NCI-H510A (cell line): ENCODE measurements at places on chromosomes 5 and 9.

DNA sequence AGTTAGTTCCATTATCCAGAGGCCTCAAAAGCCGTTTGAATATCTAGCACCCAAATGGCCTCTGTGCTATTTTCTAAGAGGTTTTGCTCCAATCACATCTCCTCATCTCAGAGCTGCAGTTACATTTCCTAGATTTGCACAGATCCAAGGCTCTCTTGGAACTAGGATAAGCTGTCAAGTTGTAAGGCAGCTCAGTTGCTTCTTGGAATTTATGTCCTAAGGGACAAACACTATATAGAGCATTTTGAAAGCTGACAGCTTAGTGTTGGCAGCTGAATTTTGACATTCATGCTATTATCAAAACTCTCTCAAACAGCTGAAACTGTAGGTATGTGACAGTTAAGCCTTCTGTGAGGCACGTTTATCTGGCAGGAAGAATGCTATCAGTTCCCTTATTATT lies 97.0 kb downstream of the MACIR start:
- DNase-seq = no peak

DNA sequence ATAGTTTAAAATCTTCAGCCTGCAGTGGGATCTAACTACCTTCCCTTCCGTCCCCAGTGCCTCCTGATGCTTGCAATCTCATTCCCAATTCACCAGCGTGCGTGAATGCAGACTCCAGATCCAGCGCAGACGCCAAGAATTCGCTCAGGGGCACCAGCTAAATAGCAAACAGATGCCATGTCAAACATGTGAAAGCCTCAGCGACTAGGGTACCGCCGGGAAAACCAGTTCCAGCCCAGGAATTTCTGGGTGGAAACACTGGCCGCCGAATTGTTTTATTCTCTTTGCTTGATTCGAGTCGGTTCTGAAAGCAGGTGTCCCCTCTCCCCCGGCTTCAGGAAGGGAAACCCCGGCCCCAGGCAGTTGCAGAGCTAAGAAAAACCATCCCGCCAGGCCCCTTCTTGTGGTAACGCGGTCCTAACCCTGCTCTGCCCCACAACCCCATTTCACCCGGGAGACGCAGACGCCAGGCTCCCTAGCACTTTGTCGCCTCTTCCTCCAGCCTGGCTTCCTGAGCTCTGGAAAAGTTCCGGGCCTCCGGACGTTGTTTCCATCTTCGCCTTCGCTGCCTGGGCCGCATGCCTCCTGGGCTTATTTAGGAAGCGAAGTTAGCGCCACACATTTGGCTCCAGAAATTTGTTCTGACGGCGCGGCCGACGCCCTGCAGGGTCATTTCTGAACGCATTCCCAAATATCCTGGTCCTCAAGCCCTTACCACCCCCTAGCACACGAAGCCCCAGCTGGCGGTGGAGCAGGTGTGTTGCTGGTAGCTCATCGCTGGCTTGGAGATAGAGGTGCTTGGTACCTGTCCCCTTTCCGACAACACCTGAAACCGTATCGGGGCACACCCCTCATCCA lies 665 bp upstream of the LVRN start:
- no peak for DNase-seq

DNA sequence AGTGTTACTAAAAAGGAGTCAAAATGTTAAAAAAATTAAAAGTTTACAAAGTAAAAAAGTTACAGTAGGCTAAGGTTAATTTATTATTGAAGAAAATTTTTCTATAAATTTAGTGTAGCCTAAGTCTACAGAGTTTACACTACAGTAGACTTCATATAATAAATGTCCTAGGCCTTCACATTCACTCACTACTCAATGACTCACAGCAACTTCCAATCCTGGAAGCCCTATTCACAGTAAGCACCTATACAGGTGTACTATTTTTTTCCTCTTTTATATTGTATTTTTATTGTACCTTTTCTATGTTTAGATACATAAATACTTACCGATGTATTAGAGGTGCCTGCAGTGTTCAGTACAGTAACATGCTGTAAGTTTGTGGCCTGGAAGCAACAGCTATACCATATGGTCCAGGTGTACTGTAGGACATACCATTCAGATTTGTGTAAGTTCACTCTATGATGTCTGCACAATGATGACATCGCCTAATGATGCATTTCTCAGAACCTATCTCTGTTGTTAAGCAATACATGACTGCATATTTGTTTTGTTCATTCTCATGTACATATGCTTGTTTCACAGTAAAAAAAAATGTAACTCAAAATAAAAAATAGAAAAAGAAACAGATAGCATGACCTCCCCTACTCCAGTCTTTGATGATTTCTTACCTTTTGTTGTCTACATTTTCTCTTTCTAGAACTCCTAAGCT lies 64.7 kb downstream of the NR3C1 start:
- no peak for DNase-seq

DNA sequence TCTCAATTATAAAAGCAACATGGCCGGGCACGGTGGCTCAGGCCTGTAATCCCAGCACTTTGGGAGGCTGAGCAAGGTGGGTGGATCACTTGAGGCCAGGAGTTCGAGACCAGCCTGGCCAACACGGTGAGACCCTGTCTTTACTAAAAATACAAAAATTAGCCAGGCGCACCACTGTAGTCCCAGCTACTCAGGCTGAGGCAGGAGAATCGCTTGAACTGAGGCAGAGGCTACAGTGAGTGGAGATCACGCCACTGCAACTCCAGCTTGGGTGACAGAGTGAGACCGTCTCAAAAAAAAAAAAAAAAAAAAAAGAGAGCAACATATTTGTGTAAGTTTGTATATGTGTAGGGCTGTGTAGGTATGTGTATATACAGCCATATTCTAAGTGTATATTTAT lies 7.5 kb downstream of the RPS6 start:
- no peak for DNase-seq

DNA sequence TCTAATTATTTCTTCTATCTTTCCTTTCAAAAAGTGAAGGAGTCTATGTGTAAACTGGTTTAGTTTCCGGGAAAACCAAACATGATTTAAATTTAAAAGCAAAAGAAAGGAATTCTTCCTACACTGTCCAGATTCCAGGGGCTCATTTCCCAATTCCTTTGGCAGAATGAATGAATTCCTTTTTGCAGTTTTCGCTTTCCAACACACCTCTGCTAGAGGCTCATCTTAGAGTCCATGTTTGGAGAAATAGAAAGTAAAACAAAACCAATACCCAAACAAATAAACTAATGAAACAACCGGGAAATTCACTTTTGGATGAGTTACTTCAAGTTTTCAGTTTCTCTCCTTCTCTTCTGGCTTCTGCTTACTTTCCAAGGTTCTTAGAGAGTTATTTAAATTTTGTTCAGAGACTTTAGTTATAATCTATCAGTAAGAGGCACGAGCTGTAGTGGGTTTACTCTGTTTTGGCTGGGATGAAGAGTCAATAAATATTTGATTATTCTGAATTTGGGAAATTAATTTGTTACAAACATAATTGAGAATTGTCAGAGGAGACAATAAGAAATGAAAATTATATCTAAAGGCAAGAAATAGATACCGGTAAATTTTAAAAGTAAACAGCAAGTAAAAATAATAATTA lies 365.0 kb upstream of the CDH9 start:
- no peak for DNase-seq

GRCh38 chr5:151295791-151296477 lies 7.6 kb downstream of the SLC36A3 start:
- DNase-seq = no peak

DNA sequence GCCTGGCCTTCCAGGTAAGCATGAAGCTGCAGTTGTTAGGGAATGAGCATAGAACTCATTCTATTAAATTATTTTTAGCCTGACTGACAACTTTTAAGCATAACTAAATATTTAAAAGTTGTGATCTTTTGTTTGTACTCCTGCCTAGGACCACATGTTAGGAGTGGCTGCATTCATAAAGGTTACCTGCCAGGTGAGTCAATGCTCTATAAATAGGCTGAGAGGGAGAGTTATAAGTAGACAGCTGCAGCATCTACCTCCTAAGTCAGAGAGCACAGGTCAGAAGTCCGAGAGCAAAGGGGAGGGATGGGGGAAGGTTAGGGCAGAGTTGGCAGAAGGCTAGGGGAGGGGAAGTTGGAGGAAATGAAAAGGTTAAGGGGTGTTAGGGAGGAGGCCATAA lies 292.4 kb upstream of the TLE4 start:
- DNase-seq = no peak

DNA sequence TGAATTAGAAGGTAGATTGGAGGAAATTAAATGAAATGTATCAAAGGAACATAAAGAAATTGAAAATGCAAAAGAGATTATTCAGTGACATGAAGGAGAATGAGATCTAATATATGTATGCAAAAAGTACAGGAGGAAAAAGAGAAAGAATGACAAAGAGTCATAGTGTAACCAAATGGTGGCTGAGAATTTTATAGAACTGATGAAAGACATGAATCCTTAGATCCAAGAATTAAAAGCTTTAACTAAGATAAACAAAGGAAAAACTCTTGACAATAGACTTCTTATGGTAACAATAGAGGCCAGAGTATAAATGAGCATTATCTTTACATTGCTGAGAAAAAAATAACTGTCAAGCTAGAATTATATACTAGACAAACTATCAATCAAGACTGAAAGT lies 505.4 kb upstream of the CD180 start:
- no peak for DNase-seq
